Activated CD4-positive, alpha-beta T cell treated with anti-CD3 and anti-CD28 coated beads, Interleukin-2, amount 50 U/mL, for 48 hours (primary cell): ENCODE measurements at places on chromosomes 2 and 18.

GRCh38 chr2:69250981-69251380, 136.0 kb downstream of the GFPT1 start:
- no peak for DNase-seq

GRCh38 chr18:9762526-9762925, 54.4 kb downstream of the RAB31 start:
- no peak for DNase-seq

DNA sequence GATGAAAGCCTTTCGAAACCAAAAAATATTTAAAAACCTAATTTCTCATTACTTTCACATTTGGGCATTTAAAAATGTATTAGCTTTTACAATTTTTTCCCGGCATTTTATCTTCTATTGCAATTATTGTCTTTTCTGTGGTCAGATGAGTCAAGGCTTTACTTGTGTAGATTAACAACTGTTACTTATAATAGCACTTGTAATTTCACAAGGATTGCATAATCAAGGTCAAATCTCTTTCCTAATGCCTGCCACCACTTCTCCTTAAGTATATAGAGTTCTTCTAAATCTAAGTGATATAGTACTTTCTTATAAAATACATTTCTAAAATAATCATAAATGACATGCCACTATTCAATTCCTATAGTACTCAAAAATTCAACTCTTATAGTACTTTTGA, 67.2 kb downstream of the SLC8A1 start:
- no peak for DNase-seq

- no peak for DNase-seq
Measured at GRCh38 chr2:136386046-136386445, 268.1 kb upstream of the CXCR4 start.

- DNase-seq, result no peak
Measured at GRCh38 chr2:131577812-131578211, 50.1 kb downstream of the CCDC74A start.
